ENCODE measurements at places on chromosomes 12 and 14.

DNA sequence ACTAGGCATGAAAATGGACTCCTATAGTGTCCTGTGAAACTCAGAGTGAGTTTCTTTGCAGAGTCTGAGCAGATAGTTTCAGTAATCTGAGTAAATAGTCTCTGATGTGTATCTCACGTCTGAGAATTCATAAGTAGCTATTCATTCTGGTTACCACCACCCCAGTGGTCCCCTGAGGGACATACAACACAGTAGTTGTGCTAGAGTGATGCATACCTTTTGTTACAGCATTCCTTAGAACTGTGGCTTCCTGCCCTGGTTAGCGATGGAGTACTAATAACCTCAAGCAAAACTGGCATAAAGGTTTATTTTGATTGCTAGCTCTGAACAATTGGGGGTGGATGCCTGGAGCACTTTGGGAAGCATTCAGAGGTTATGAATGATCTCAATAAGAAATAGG is 114.7 kb downstream of the DAAM1 start:
- DNase-seq, result no peak

DNA sequence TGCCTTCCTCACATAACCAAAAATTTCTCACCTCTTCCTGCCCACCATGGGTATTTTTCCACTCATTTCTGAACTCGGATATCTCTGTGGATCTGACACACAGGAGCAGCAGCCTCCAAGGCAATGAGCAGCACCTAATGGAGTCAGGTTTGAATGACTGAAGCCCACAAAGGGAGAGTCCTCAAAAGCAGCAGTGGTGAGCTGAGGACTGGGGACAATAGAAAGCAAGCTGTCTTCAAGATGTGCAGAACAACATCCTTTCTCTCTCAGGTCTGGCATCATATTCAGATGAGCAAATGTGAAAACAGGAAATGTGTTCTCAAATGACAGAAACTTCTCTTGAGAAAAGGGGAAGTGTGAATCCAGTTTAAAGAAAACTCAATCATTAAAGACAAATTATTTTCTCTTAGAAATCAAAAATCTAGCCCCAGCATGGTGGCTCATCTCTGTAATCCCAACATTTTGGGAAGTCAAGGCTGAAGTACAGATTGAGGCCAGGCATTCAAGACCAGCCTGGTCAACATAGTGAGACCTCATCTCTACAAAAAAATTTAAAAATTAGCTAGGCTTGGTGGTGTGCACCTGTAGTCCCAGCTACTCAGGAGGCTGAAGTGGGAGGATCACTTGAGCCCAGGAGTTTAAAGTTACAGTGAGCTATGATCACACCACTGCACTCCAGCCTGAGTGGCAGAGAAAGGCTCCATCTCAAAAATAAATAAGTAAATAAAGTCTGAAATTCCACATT is 54.2 kb downstream of the C12orf42 start:
- no peak for DNase-seq

GRCh38 chr14:23941230-23941629 is 12.3 kb upstream of the DHRS4 start:
- DNase-seq, result no peak

DNA sequence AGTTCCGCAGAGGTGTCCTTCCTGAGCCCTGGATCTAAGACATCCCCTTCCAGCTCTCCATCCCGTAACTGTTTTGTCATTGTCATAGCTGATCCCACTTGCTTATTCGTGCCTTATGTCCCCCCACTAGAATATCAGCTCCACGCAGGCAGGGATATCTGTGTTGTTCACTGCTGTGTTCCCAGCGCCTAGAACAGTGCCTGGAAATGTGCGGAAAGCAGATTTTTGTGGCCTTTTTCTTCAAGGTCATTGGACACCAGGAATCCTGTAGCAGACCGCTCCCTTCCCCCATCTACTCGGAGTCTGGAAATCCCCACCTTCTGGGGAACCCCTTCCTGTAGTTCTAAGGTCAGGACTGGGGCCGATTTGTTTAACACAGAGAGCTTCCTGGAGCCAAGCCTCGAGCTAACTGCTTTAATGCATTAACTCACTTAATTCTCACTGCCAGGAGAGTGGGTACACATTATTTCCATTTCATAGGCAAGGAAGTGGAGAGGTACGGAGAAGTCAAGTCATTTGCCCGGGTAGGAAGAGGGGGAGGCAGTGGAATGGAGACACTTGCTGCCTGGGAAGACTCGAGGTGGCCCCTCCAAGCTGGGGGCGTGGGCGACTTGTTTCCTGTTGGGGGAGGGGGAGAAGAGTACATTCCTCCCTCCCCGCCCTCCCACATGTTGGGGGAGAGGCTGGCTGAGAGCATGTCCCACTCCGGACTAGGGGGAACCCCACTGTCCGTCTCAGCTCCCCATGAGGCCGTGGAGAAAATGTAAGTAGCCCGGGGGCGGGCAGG is 1.2 kb upstream of the SH2B3 start:
- no peak for DNase-seq

DNA sequence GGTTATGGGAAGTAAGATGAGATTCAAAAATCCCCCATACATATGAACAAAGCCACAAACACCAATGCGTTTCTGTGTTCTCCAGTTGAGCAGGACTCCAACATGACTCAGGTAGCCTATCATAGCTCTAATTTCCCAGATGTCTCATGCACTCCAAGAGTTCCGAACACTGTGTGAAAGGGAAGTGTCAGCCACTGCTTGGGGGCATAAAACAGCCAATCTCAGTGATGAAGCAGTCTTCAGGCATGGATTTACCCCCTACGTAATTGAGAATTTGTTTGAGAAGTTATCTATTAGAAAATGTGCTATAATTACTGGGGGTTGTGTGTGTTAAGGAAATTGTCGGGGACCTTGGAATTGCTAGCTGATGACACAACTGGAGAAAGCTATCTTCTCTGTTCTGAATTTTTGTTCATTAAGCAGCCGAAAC is 153.9 kb upstream of the AVPR1A start:
- DNase-seq, result no peak

Data from DMS79 (cell line).